Iris pigment epithelial cell (primary cell): ENCODE measurements at places on chromosomes 7 and 10.

DNA sequence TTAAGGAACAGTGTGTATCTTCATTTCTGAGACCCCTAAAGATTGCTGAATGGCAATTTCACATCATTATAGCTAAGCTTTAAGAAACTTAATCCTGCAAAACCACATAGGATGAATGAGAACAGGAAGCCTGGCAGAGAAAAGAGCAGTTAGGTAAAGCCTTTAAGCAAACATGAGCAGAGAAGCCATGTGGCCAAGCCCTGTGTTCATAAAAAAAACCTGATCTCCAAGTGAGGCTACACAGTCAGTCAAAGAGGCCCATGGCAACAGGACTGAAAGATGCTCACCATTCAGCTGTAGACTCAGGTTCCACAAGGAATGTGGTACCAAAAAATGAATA lies 9.3 kb downstream of the LIPA start:
- DNase-seq = no peak

DNA sequence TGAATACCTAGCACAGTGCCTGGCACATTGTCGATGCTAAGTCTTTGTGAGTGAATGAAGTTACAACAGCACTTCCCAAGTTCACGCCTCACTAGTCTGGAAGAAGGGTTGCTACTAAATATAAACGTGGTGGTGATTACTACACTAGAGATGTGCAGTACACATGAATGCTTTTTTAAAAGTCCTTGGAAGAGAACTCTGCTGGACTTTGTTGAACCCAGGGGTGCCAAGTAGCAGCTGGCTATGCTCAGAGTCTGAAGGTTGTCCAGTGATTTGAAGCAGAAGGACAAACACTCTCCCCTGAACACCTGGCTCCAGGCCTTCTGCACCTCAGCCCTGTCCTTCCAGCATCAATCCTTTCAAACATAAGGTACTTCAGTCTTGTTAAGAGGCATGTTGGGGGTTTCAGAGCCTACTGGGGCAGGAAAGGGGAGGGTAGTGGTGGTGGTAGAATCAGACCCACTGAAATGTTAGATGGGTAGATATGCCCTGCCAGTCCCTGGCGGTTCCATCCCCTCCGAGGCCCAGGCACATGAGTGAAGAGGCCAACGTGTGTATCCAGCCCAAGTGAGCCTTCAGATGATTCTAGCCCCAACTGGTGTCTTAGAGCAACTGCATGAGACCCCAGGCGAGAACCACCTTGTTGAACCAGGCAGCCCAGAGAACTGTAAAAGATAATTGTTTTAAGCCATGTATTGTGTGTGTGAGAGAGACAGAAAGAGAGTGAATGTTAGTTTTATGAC lies 94.4 kb downstream of the TAX1BP1 start:
- no peak for DNase-seq

- DNase-seq = no peak
Measured at GRCh38 chr7:44403775-44404174, 78.4 kb upstream of the CAMK2B start.

- no peak for DNase-seq
Measured at GRCh38 chr7:72058579-72058978, 353.6 kb downstream of the CALN1 start.

DNA sequence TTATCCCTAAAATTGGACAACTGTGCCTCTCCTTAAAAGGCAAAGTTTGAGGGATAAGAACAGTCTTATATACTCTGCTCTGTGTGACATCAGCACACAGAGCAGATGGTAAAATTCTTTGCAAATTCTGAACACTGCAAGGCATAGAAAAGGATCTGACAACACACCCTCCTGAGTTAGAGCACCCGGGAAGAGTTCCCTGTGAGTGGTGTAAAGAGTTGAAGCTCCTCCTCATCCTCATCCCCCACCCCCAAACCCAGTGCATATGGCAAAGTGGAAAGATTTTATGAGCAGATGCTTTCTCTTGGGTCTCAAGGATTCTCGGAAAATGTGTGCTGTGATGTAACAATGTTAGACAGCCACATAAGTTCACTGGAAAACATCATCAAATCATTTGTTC lies 40.0 kb upstream of the DGKI start:
- DNase-seq = no peak

- peak; percentile 21 for DNase-seq
Measured at GRCh38 chr7:12358694-12359093, 45.0 kb downstream of the VWDE start.

DNA sequence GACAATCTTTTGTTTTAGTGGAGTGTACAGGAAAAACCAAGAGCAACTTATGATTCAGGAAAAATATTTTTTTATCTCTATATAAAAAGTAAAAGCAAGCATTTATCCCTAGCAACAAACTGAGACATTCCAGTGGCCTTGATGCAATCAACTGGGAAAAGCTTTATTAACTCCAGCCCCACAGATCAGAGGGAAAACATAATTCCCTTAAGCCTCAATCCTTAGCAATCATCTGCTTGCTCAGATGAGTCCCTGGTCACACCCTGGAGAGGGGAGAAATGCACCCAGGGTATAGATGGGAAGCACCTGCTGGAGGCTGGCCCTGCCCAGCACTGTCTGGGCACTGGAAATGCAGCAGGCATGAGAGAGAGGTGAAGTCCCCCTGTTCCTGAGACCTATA lies 636.6 kb downstream of the TNS3 start:
- no peak for DNase-seq

DNA sequence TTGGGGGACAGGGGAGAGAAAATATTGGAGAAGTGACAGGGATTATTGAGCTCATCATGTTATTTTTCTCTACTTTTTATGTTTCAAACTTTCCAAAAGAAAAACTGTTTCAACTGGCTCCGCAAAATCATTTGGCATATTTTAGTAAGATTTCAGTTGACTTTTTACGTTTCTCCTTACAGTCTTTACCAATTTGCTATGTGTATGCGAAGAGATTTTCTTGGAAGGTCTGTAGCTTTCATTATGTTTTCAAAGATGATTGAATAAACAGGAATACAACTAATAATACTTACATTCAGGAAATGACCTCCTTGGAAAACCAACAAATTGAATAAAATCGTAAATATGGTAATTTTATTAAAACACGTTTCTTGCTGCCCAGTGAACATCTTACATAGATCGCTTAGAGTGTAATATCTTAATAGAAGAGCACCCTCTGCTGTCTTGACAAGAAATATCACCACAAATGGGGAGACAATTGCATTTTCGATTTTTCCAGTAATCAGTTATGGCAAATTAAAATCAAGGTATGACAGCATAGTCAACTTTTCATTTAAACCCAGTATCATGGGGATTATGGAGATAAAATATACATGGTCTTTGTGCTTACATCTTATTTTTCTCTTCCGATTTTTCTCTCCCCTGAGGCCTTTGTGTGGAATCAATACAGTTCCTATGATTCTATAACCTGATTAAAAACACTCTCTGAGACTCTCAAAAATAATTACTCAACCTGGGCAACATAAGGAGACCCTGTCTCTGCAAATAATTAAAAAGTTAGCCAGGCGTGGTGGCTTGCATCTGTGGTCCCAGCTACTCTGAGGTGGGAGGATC lies 43.1 kb downstream of the MBL2 start:
- peak; percentile 46 for DNase-seq

- DNase-seq = no peak
Measured at GRCh38 chr10:1788401-1788800, 51.1 kb upstream of the ADARB2 start.

DNA sequence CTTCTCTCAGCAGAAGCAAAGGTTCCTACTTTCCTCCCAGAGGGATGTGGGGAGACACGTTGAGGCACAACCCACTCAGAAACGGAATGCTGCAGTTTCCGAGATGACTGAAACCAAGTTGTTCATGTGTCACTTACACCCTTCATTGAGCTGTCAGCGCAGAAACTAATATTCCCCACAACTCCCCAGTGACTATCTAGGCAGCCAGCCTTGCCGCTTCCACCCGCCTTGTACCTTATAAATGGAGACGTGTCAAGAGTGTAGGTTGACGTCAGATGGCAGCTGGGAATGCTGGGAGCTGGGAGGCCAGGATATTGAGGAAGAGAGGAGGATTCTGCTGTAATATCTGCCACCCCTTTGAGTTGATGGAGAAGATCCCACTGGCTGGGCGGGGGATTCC lies 15.1 kb downstream of the GPR26 start:
- no peak for DNase-seq

GRCh38 chr7:8386926-8387550 lies 46.4 kb upstream of the NXPH1 start:
- DNase-seq = no peak

- no peak for DNase-seq
Measured at GRCh38 chr7:44176486-44176885, 12.8 kb downstream of the GCK start.

GRCh38 chr10:91610444-91610843 lies 22.4 kb downstream of the PPP1R3C start:
- DNase-seq = no peak

DNA sequence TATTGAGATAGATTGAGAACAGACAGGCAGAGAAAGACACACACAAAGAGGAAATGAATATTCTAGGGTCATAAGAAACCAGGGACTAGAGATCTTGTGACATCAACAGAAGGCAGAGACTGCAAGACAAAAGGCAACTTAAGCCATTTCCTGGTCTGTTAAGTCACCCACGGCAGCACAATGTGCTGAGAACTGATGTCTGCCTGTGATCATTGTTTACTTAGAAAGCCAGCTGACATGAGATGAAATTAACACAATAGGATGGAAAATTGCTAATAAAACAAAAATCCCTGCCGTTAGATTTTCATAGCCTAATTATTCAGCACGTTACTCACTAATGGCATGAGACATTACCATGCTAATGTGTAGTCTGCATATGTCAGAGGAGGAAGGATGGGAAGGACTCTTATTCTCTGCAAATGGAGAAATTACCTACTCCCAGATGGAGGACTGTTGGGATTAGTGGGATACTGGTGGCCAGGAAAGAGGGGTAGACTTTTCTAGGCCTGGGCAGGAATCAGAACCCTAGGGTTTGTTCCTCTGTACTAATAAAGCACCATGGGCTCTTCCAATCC lies 191.3 kb upstream of the PODXL start:
- DNase-seq = no peak

DNA sequence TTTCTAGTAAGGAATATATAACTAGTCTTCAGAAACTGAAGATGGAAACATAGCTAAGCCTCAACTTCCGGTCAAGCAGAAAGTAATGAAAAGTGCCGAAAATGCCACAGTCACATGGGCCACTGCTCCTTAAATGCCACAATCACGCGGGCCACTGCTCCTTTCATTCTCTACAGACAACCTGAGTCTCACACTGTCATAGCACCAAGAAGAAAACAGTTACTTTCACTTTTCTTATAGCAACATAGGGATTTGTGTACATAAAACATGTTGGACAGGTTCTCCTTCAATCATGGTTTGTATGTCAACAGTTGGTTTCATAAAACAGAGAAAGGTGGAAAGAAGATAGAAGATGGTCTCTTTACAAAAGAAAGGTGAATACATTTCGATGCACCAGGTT lies 48.6 kb upstream of the NOBOX start:
- no peak for DNase-seq

- DNase-seq = peak; percentile 27
Measured at GRCh38 chr7:50665403-50666123, 100.4 kb upstream of the DDC start.

DNA sequence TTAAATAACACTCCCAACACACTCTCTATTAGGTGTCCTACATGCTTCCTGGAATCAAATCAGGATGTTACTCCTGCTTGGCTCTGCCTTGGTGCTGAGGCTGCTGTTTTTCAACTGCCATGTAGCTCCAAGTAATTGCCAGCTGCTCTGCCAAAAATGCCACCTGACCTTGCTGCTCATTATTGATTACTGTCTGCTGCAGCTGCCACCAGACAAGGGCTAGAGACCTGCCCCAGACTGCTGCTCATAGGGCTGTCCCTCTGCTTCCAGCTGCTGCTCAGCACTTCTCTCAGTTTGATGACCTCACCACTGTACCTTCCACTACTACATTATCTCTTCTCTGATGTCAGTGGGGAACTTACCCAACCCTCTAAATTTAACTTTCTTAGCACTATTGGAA lies 102.5 kb downstream of the PCLO start:
- no peak for DNase-seq

DNA sequence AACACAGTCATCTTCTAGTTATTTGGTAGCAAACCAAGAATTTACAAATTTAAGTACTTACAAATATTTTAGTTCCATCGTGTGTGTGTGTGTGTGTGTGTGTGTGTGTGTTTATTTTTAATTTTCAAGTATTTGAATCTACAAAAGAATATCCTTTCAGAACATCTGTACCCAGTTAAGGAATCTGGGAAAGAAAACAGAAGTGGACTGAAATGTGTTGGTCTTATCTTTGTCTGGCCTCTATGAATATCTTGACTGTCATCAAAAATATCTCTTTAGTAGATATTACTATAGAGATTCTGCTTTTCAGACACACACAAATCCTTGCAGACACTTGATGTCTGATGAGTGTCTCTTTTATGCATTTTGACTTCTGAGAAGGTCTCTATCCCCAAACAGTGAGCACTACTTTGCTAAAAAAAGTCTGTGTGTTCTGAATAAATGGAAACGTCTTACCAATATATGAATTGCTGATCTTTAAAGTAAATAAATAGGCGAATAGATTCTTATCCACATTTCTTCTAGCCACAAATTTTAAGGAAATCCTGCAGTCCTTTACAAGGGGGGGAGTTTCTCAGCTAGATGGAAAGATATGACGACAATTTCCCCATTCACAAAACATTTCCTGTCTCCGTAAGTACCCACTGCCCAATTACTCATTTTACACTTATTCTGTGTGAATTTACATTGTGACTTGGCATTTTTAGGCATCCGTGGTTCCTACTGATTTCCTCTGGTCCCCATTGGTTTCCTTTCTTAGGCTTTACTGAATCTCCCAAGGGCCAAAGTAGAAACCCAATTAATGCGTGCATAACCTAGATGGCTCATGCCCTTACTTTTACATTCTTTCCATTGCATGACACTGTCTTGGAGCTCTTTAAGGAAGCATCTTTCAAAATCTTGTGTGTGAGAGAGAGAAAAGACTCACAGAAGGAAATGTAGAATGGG lies 36.0 kb downstream of the NRCAM start:
- no peak for DNase-seq

- DNase-seq = peak; percentile 4
Measured at GRCh38 chr10:55091691-55092328, 290.8 kb upstream of the PCDH15 start.

- DNase-seq = no peak
Measured at GRCh38 chr10:17880601-17881000, 71.1 kb upstream of the SLC39A12 start.

DNA sequence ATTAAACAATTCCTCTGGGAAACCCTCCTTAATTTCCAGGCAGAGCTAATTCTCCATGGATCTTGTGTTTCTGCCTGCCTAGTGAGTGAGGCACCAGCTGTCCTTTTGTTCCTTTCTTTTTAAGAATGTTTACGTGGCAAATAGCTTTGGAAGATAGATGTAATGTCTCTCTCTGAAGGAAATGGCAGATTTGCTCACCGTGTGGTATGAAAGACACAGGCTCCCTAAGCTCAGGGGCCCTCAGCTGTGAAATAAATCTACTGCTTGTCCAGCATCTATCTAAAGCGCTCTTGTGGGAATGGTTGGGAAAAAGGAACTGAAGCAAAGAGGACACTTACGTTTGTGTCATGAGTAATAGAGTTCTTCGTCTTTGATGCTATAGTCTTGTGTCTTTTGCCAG lies 64.6 kb downstream of the FAS start:
- DNase-seq = no peak
